Fibroblast of the conjunctiva (primary cell): ENCODE measurements at places on chromosomes 2 and 18.

DNA sequence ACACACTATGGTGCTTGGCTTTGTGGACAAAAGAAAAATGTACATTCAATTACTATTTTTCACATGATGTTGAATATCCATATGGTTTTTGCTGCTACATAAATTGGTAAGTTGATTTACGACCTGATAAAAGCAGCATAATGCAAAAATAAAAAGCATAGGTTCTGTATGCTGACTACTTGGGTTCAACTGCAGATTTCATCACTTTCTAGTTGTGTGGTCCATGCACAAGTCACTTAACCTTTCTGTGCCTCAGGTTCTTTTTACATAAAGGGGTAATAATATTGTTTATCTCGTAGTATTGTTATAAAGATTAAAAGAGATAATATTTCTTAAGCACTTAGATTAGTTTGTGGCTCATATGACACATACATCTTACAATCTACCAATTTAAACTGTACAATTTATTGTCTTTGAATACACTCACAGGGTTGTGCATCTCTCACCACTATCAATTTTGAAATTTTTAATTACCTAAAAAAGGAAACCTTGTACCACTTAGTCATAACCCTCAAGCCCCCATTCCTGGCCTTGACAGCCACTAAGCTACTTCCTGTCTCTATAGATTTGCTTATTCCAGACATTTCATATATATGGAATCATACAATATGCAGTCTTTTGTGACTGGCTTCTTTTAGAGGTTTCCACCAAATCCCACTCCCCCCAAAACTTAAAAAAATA, 1443.9 kb downstream of the SUCLG1 start:
- no peak for DNase-seq

GRCh38 chr2:116319935-116320334, 1494.6 kb upstream of the DDX18 start:
- no peak for DNase-seq

GRCh38 chr2:64928813-64929212, 60.4 kb upstream of the SLC1A4 start:
- no peak for DNase-seq

DNA sequence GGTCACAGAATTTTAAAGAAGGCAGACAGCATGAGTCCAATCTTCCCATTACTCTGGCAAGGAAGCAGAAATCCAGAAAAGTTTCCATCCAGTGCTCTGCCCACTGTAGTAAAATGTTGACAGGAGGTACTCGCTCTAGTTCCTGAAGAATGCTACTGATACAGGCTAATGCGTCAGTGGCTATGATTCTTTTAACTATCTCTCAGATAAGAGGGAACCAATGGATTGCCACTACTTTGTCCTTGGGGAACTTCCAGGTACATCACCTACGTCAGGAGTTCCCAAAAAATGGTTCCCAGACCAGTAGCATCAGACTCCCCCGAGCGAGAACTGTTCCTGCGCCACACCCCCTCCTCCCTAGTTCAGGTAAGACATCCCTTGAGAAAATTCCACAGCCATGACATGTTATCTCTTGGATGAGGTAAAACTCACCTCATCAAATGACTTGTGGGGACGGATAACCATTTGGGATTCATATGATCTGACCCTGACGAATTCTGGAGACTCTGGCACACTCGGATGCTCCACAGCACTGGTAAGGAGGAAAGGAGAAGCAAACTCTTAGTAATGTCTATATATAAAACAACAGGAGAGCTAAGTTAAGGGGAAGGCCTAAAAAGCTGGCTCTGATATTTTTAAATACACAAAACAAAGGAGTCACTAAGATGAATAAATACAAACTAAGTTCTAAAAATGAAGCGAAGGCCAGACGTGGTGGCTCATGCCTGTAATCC, 16.5 kb downstream of the STARD7 start:
- DNase-seq, result no peak

DNA sequence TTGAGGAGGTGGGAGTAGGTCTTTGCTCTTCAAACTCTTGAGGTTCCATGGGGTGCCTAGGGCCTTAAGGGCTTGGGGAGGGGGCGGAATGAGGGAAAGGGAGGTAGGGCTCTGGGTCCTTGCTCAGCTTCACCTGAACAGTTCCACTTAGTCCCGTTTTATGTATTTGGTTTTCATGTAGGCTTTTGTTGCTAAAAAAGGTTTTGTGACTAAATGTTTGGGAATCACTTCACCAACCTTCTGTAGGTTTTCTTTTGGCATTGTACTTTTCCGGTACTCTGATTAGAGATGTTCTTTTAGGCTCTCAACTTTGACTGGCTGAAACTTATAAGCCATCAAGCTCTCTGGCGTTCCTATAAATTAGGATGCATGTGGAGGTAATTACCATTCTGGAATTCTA, 108.1 kb downstream of the MYCN start:
- no peak for DNase-seq

GRCh38 chr2:160696087-160696452, 202.5 kb upstream of the RBMS1 start:
- DNase-seq, result no peak

DNA sequence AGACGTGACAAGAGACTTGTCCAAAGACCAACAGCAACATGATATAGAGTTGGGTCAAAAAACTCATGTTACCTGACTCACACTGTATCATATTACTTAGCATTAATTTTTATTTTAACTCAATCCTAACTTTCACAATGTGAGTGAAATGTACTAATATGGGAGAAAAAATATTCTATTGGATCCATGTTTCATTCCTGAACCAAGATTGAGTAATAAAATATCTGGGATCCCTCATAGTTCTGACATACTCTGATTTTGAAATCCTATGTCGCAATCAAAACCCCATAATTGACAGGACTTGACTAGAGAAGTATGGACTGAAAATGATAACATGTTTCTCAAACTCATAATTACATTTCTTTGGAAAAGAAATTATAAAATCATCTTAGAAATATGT, 190.4 kb downstream of the RIT2 start:
- DNase-seq, result no peak

DNA sequence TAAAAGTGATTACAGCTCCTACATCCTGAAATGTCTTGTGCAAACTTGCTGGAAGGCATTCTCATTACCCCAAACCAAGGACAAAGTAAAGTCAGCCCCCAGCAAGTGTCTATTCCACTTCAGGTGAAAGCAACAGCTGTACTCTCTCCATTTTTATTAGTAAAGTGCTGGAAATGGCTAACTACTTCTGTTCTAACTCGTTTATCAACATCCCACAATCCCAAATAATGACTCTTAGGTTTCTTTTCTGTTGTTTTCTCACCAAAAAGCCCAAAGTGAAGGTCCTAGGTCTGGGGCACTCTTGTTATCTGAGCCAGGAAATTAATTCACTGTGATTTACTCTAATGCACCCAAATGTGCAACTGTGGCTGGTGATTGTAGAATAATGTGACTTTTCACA, 105.7 kb downstream of the LRRC30 start:
- no peak for DNase-seq

- DNase-seq, result no peak
Observed at GRCh38 chr18:28729321-28729720, 552.4 kb upstream of the CDH2 start.

DNA sequence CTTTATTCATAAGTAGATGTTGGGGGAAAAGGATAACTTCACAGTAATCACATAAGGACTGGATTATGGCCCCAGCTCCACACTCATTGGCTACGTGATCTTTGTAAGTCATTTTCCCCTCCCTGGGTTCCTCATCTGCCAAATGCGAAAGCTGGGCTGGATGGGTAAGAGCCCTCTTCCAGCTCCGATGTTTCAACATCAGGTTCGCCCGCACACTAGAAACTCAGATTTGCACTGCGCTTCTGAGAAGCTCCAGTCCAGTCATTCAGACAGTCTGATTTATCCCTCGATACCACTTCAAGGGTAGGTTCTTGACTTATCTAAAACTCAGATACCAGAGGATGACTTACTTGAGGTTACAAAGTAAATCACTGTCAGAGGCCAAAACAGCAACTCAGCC, 31.0 kb upstream of the RMDN2 start:
- no peak for DNase-seq

- no peak for DNase-seq
Observed at GRCh38 chr2:218577482-218578220, 9.0 kb downstream of the CNOT9 start.

DNA sequence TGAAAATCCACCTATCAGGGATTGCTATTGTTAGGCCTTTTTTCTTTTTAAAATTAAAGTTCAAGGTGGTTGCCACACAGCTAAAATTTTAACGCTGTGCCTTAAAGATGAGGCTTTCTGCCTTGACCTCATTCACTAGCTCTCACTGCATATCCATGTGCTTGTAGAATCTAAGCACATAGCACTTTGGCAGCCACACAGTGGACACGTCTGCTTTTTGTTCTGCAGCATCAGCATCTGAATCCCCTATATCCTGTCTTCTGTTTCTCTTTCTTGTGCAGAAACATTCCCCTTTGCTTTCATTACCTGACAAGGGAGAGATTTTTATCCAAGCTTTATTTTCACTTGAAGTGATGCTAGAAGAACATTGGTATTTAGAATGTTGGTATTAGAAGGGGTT, 38.1 kb downstream of the RALB start:
- no peak for DNase-seq

DNA sequence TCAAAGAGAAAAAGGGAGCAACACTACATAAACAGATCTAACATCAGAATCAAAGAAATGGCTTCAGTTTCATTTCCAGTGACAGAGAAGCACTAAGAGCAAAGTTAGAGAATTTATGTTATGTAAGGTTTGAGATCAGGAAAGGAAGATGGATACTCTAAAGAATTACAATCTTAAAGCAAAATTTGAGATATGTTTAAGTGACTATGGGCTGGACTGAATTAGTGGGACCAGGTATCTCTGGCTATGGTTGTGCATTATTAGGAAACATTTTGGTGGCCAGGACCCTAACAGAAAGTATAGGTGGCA, 208.2 kb downstream of the CCDC178 start:
- no peak for DNase-seq

DNA sequence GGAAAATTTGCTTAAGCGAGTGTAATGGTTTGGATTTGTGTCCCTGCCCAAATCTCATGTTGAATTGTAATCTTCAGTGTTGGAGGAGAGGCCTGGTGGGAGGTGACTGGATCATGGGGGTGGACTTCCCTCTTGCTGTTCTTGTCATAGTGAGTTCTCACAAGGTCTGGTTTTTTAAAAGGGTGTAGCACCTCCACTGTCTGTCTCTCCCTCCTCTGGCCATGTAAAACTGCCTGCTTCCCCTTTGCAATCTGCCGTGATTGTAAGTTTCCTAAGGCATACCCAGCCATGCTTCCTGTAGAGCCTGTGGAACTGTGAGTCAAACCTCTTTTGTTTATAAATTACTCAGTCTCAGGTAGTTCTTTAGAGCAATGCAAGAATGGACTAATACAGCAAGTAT, 6.6 kb downstream of the YIPF4 start:
- no peak for DNase-seq

- DNase-seq, result no peak
Observed at GRCh38 chr18:75183973-75184493, 24.9 kb downstream of the PTGR3 start.

- DNase-seq, result no peak
Observed at GRCh38 chr2:96423291-96423690, 81.9 kb downstream of the NEURL3 start.

- no peak for DNase-seq
Observed at GRCh38 chr2:174012347-174013314, 47.5 kb upstream of the SP3 start.

GRCh38 chr2:152525277-152525838, 190.4 kb downstream of the FMNL2 start:
- DNase-seq, result peak; percentile 39

DNA sequence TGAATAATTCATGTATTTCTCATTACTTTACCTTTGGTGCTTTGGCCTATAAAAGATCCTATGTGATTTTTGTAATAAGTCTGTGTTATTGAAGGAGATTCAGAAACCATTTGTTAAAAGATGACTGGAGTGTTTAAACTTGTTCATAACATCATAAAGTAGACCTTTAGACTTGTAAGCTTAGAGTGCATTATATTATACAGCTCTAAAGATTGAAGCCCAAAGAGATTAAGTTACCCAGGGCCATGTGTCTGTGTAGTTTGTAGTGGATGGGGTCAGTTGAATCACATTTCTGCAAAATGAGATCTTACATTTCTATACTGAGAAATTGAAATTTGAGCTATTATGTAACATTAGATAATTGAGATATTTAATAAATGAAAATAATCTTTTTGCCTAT, 60.2 kb upstream of the STON1 start:
- no peak for DNase-seq

DNA sequence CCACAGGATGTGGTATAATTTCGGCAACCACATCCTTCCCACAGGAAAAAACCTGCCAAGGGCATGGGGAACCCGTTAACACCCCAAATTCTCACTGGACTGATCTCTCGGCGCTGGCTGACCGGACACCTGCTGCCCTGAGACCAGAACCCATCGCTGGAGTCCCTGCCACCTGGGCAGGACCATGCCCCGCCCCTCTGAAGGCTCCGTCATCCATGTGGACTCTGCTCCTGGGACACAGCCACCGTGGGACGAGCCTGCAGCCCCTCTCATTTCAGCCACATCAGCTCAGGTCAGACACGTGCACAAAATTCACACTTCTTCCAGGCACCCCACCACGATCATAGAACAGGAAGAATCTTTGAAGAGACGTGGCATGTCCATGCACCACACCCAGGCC, 108.2 kb downstream of the ZNF516 start:
- DNase-seq, result no peak

DNA sequence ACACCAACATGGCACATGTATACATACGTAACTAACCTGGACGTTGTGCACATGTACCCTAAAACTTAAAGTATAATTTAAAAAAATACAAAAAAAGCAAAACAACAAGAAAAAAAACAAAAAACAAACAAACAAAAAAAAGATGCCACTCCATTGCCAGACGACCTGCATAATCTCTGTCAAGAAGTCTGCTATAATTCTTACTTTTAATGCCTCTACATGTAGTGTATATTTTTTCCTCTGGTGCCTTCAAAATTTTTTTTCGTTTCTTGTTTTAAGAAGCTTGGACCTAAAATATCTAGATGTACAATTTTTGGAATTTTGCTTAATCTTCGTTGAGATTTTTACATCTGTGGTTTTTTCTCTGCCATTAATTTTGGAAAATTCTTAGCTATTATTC, 235.6 kb upstream of the ZNF521 start:
- no peak for DNase-seq

DNA sequence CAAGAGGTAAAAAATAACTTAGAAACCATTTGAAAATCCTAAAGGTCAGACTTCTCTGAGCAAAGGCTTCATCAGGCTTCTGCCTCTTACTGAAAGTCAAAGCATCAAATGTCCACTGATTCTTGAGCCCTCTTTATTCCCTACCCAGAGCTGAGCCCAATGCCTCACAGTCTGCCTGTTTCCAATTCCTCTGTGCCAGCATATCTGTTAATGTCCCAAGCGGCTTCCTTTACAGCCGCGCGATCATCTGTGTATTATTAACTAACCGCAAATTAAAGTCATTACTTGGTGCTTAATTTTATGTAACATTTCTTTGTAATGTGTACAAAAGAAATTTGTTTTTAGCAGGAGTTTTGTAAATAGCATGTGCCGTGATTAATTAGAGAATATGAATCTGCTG, 418.8 kb upstream of the HNRNPA3 start:
- no peak for DNase-seq

GRCh38 chr2:133975676-133976428, 278.0 kb upstream of the MGAT5 start:
- DNase-seq, result no peak
